ENCODE measurements at places on chromosomes 5 and 9.

- peak; percentile 50 for DNase-seq
Measured at GRCh38 chr9:18274693-18275092, 199.3 kb upstream of the ADAMTSL1 start.

DNA sequence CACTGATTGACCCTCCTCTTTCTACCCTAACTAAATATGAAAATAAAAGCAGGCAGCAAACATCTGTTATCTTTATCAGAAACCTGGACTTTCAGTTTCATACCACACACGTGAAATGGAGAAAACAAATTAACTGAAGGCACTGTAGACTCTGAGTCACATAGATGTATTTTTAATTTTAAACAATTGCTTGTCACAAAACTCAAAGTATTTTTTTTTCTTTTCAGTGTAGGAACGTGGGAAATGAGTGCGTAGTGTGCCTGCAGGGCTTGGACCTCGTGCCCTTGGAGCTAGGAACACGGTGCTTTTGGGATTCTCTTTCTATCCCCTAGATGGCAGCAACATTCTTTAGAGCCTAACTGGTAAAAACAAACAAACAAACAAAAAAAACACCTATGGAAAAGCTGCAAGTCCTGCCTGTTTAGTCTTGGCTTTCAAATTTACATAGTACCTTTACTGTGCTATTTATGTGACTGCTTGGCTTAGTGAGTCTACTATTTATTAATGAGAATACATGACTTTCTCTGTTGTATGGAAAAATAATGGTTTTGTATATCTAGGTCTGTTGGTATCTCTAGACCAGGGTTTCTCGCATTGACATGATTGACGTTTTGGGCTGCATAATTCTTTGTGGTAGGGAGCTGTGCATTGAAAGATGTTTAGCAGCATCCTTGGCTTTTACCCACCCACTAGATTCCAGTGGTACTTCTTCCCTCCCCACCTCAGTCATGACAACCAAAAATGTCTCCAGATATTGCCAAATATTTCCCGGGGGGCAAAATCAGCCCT lies 16.8 kb upstream of the ACTBL2 start:
- peak; percentile 39 for DNase-seq

GRCh38 chr5:128081111-128081851 lies 2.3 kb upstream of the SLC12A2 start:
- no peak for DNase-seq

GRCh38 chr5:116135344-116135743 lies 50.5 kb downstream of the COMMD10 start:
- no peak for DNase-seq

DNA sequence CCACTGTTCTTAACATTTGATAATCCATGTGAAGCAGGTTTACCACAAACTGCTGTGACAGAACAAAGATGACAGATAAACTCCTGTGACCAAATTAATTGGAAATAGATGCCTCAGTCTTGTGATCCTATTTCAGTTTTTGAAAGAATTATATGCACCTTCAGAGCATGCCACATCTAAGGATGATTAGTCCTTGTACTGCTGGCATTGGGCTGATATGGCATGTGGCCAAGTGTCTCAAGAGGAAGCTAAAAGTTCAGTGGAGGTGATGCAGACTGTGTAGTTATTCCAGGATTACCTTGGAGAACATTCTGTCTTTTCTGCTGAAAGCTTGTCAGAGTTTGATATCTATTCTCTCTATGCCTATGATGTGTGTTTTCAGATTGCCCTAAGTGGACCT lies 314.4 kb upstream of the EFNA5 start:
- DNase-seq: no peak

DNA sequence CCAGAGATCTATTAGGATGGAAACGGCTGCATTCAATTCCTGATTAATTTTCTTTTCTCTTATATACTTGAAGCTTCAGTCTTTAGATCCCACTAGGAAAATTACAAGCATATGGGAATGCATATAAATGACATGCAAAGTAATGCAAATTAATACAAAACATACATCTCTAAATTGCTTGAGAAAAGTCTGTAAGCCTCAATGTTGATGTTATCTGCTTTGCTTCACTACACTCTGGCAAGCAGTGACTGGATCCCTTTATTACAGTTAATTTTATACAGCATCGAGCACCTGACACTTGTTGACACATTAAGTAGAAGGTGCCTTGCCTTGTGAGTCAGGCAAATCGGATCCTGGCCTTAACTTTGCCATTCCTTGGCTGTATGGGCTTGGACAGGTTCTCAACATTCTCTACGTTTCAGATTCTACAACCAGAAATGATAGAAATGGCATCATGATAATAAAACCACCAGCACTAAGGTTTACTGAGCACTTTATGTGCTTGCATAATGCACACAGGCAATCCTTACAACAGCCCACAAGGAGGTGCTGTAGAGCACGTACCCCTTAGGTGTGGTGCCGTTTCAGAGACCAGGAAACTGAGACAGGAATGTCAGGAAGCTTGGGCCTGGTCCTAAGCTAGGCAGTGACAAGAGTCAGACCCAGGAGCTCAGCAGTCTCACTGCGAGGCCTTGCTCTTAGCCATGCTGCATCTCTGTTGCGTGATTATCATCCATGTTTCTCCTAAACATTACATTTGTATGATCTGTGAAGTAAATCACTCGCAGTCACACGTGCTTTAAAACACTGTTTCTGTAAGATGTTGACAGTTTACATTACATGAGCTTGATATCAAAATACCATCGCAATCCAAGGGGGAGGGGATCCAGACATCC lies 2.7 kb downstream of the GCNT4 start:
- DNase-seq: no peak

DNA sequence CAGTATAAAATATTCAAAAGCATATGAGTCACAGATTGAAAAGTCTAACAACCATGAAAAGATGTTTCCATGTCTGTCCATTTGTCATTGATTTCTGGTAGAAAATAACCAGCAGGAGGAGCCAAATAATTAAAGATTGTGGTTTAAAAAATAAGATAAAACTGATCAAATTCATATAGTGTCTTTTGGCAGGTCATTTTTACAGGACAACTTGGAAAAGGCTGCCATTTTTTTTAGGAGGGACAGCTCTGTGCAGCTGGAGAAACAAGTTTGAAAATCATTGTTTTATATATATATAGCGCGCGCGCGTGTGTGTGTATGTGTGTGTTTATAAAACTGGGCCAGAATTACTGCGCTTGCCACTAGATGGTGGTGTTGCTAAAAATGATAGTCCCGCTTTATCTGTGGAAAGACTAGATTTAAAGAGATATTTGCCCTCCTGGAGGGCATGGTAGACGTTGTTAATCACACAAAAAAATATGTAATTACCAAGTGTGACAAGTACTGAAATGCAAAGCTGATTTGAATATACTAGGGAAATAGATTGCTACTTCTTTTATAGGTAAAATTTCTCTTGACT lies 1.3 kb upstream of the TRMO start:
- peak; percentile 84 for DNase-seq

DNA sequence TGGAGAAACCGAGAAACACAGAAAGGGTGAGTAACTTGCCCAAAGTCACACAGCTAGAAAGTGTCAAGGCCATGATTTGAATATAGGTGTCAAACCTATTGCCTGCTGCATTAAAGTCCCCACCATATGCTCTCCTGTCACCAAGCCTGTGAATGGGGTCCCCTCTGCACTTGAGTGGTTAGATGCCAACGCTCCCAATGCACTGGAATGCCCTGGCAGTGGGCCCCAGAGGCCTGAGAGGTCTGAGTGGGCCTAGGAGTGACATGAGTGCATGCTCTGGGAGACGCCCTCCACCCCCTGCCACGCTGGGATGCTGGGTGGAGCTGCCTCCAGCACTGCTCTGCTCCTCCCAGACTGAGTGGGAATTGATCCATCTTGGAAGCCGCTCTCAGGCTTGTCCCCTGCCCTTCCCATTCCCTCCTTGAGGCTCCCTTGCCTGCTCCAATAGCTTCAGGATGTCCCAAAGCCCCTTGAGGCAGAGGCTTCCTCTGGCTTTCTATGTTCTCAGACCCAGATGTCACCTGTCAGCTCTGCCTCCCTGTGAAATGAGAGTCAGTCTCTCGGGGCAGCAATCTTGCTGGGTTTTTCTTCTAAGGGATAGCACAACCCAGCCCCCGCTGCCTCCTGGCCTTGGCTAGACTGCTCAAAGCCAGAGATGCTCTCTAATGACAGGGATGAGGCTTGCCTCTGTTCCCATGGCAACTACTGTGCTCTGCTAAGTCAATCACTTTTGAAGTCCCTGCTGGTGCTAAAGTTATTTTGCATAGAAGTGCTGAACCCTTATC lies 6.6 kb upstream of the ARSI start:
- DNase-seq: peak; percentile 57

GRCh38 chr5:178326374-178326715 lies 93.7 kb upstream of the PHYKPL start:
- DNase-seq: no peak

DNA sequence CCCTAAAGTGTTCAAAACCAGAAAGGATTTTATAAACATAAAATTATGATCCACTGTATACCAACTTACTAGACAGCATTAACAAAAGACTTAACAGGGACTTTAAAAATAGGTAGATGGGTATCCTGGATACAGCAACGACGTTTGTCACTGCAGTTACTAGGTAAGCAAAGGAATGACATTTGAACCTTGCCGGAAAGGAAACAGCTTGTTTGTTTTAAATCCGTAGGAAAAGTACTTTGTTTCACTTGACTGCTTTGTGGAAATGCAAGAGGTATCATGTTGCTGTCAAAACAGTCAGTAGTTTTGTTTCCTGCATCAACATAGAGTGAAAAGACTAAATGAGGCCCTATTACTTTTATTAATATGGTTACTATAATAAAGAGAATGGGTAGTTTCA lies 122.9 kb downstream of the CDC42SE2 start:
- no peak for DNase-seq

DNA sequence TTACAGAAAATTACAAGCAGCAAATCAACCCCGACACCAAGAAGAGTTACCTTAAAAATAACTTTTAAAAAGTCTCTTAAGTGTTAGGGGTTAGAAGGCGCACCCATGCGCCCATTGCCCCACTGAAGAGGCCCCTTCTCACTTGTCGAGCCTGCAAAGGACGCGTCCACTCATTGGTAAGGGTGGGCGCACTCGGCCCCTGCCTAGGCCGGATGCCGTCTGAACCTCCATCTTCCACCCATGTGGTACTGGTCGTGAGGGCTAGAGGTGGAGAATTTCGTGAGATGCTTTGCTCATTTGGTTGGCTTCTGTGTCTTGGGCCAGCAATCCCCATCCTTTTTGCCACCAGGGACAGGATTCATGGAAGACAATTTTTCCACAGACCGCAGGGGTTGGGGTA lies 27.5 kb upstream of the LRRC14B start:
- DNase-seq: no peak

DNA sequence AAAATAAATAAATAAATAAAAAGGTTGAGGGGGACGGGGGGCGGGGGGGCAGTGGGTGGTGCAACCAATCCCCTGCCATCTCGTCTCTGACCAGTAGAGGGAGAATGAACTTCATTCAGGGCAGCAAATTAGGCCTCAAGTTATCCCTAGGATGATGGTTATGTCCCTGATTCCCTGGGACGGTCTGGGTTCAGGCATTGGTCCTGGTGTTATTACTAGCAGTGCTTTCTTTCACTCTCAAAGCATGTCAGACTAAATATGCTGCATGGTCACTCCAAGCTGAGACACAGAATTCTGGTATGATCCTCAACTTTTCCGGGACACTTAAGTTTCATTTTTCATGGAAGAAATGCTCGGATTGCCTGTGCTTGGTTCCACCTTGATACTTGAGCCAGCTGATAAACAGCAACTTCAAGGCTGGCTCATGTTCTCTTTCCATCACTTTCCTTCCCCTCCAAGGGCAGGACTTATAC lies 59.4 kb downstream of the DAP start:
- peak; percentile 34 for DNase-seq

DNA sequence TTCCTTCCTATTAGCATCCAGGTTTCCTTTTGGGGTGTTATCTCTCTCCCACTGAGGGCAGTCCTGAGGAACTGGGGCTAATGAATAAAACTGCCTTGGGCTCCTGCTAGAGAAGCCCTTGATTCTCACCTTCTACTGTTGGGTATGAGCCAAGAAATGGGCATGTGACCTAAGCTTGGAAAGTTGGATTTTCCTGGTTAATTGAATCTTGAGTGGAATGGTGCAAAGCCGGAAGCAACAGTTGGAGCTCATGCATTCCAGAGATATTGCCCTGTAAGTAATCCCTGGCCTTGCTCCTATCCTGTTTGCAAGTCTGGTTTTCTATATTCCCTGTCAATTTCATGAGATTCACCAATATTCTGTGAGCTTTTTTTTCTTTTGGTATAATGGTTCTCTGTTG lies 158.5 kb upstream of the ELL2 start:
- DNase-seq: no peak

DNA sequence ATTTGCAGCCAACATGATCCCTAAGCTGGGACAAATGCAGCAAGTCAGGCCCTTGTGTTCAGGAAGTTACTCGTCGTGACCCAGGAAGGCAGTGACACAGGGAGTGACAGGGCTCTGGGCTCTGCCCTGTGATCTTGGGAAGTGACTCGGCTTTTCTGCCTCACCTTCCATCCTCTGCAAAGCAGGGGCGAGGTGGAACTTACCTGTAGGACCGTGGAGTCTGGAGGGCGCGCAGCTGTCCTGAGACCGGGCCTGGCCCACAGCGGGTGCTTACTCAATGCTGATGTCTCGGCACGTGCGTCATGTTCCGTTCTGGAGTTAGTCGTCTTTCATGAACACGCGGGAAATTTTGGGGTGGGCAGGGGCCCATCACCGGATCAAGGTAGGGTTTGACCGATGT lies 22.8 kb upstream of the LPCAT1 start:
- DNase-seq: no peak

- no peak for DNase-seq
Measured at GRCh38 chr9:124793015-124793541, 16.1 kb downstream of the OLFML2A start.

- DNase-seq: no peak
Measured at GRCh38 chr5:14171046-14171445, 27.9 kb downstream of the TRIO start.

DNA sequence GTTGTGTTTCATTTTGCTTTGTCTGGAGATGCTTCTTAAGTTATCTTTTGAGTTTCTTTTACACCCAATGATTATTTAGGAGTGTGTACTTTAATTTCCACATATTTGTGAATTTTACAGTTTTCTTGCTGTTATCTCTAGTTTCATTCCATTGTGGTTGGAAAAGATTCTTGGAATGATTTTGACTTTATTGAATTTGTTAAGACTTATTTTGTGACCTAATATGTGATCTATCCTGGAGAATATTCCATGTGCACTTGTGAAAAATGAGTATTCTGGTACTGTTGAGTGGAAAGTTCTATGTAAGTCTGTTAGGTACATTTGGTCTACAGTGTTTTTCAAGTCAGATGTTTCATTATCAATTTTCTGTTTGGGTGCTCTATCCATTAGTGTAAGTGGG lies 24.4 kb upstream of the GRAMD2B start:
- no peak for DNase-seq

DNA sequence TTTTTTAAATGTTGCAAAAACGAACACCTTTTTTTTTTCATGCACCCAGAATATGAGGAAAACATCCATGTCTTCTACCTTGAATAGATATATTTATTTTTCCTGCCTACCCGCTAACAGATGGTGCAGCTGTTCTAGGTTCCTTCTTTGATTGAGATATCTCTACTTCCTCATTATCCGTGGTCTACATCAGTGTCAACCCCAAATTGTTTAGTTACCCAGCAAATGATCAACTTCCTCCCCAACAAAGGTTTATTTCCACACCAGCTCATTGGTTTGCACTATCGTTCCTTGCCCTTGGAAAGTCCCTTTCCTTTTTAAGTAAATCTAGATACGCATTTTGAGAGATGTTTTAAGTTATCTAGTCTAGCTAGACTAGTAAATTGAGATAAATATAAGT lies 166.4 kb downstream of the PRR16 start:
- no peak for DNase-seq

GRCh38 chr5:78490709-78491485 lies 130.5 kb downstream of the SCAMP1 start:
- no peak for DNase-seq
